ENCODE measurements at places on chromosomes 7 and 10. TPM values are rescaled to one million over a fixed set of nuclear protein-coding genes. Genes with fewer than 3 reads are reported as not detected.

DNA sequence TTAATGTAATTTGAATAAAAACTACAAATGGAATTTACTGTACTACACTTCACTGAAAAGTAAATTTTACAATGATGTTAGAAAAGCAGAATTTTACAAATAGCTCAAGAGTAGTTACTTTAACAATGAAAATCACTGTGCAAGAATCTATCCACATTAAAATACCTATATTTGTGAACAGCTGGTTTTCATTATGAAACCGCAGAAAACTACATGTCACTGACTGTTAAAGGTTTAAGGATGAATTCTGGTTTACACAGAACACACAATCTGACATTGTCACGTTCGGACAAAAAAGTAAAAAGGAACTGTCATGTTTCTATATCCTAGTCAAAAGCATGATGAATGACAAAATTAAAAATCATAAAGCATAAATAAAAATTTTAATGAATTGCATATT lies 415.3 kb upstream of the PRKCQ start:
- no peak overlapping the region for H3K4me3 ChIP-seq
- no peaks in the 10 kb centered on the region for H3K27me3 ChIP-seq
- H3K4me1 ChIP-seq = no peaks in the 10 kb centered on the region
- no peak for DNase-seq

DNA sequence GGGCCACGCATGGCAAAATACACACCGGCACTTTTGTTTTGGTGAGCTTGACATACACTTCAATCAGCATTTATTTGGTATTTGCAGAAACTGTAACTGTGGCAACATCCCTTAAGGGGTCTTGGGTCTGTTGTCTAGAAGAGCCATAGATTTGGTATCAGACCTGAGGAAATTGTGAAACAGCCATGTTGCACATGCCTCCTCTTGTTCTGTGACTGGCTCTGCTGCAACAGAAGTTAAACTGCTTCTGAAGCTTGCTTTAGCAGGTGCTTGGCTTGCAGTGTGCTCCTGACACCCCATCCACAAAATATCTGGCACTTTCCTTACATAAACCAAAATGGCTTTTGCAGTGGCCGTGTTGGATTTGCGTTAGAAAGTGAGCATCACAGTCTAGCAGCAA lies 247.3 kb downstream of the GATA3 start:
- no peaks in the 10 kb centered on the region for H3K27me3 ChIP-seq
- no peak for DNase-seq
- no peaks in the 10 kb centered on the region for H3K36me3 ChIP-seq

DNA sequence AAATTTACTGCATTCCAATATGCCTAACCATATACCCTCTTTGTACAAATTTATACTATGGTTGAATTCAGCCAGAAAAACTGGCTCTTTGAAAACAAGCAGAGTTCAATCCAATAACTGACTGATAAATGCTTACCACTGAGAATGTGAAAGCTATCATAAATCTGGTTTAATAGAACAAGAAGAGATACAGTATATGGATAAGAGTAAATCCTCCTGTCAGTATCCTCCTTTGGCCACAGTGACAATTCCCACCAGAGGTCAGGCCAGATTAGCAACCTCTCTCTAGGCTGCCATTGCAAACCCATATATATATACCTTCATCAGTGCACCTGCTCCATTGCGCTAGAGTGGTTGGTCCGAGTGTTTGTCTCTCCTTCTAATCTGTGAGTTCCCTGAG lies 647.2 kb downstream of the GRM8 start:
- H3K4me3 ChIP-seq = no peak overlapping the region
- H3K27ac ChIP-seq = no peak overlapping the region
- no peaks in the 10 kb centered on the region for H3K27me3 ChIP-seq
- H3K36me3 ChIP-seq = no peaks in the 10 kb centered on the region
- no peak for DNase-seq

The ATG9B gene
- total RNA-seq = not detected

The CALHM3 gene
- not detected for total RNA-seq
